ENCODE measurements at places on chromosomes 3 and 15.

GRCh38 chr3:105397974-105398373, 31.3 kb downstream of the ALCAM start:
- H3K27ac ChIP-seq, result no peak overlapping the region
- no peak overlapping the region for H3K4me3 ChIP-seq
- no peaks in the 10 kb centered on the region for H3K4me1 ChIP-seq
- no peaks in the 10 kb centered on the region for H3K27me3 ChIP-seq
- H3K36me3 ChIP-seq, result no peaks in the 10 kb centered on the region

DNA sequence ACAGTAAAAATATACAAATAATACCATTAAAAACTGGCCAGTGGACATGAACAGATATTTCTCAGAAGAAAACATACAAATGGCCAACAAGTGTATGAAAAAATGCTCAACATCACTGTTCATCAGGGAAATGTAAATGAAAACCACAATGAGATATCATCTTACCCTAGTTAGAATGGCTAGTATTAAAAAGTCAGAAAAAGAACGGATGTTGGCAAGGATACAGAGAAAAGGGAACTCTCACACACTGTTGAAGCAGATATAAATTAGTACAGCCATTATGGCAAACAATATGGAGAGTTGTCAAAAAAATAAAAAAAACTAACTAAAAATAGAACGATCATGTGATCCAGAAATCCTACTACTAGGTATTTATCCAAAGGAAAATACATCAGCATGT, 222.7 kb upstream of the NAALADL2 start:
- no peaks in the 10 kb centered on the region for H3K4me1 ChIP-seq
- H3K36me3 ChIP-seq, result no peaks in the 10 kb centered on the region
- no peak for DNase-seq
- H3K27me3 ChIP-seq, result no peaks in the 10 kb centered on the region
- no peak overlapping the region for H3K27ac ChIP-seq

GRCh38 chr15:72866182-72866581, 82.6 kb upstream of the ADPGK start:
- no peaks in the 10 kb centered on the region for H3K36me3 ChIP-seq
- no peaks in the 10 kb centered on the region for H3K27me3 ChIP-seq
- no peak overlapping the region for H3K27ac ChIP-seq

DNA sequence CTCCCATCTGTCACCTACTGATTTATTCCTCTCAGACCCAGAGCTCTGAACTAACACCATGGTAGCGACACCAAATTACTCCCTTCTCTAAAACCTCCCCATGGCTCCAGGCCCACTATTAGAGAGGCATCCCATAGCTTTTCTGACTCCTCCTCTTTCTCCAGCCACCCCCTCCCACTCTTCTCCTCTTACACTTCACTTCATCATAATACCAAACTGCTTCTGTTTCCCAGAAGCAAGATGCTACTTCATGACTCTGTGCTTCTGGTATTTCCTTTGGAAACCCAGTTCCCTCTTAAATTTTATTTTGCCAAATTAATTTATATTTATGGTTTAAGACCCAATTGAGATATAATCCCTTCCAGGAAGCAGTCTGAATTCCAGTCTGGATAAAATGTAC, 465.1 kb upstream of the PDZRN3 start:
- H3K27me3 ChIP-seq, result no peaks in the 10 kb centered on the region
- DNase-seq, result no peak
- no peak overlapping the region for H3K27ac ChIP-seq

DNA sequence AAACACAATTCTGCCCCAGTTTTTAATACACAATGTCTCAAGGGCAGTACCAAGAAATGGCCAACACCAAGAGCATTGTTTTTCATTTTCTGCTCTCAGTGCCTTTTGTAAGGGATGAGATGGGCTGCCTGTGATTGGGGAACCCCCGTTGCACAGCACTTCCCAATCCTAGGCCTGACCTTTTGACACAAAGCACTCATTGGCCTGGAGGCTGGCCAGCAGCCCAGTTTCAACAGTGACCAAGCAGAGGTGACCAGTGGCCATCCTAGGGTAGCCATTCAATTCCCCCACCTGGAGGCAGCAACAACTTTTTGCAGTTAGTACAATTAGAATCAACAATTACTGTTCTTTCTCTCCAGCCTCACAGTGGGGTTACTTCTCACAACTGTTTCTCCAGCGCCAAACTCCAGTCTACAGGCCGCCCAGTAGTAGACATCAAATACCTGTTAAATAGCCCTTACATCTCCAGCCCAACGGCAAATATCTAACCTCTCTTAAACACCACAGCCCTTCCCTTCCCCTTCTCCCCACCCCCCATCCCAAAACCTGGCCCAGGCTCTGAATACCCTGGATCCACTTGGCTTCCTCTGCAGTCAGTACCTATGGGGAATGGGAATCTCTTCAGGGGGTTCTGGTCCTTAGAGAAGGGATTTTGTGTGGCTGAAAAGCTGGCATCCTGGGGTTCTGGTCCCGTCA, 8.9 kb upstream of the LRRC2 start:
- H3K27me3 ChIP-seq, result no peaks in the 10 kb centered on the region
- no peaks in the 10 kb centered on the region for H3K4me1 ChIP-seq
- no peak for DNase-seq
- no peak overlapping the region for H3K4me3 ChIP-seq
- no peak overlapping the region for H3K27ac ChIP-seq
- H3K36me3 ChIP-seq, result no peaks in the 10 kb centered on the region

Measured in B cell (primary cell).